ENCODE measurements at places on chromosomes 16 and 17. TPM values are rescaled to one million over a fixed set of nuclear protein-coding genes. Genes with fewer than 3 reads are reported as not detected.

- peak; percentile 18 for DNase-seq
These were observed 232.0 kb downstream of the SNX29 start for GRCh38 chr16:12208341-12209035.

DNA sequence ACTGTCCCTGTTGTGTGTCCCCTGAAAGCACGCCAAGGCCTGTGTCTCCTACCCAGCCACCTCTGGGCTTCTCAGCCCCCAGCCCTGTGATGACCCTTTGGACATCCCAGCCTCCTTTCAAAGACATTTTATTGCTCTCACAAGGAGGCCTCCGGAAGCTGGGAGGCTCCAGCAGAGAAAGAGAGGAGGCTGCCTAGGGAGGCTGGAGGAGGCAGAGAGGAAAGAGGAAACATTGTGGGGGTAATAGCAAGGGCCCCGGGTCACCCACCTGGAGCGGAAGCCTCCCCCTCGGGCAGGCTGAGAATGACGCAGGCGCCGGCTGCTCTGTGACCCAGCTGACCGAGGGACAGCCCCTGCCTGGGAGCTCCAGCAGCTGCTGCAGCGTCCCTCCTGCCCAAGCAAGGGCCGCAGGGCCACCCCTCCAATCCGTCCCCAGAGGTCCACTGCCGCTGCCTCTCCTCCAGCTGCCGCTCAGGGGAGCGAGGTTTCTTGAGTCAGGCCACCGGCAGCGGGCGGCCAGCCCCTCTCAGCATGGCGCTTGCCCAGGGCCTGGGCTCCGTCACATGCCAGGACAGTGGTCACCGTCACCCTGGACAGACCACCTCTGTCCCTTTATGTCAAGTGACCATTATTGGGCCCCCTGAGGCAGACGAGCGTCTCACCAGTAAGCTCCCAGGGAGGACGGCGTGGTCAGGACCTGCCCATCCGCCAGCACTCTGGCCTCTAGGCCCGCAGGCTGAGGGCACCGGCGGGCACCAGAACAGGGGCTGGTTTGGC, 29.3 kb downstream of the ACTG1 start:
- DNase-seq = no peak

GRCh38 chr16:67026570-67026969, 2.4 kb upstream of the CBFB start:
- no peak for DNase-seq

GRCh38 chr17:17701658-17702057, 20.4 kb downstream of the RAI1 start:
- no peak for DNase-seq

GRCh38 chr17:2059547-2060384, 4.9 kb downstream of the HIC1 start:
- DNase-seq = no peak

DNA sequence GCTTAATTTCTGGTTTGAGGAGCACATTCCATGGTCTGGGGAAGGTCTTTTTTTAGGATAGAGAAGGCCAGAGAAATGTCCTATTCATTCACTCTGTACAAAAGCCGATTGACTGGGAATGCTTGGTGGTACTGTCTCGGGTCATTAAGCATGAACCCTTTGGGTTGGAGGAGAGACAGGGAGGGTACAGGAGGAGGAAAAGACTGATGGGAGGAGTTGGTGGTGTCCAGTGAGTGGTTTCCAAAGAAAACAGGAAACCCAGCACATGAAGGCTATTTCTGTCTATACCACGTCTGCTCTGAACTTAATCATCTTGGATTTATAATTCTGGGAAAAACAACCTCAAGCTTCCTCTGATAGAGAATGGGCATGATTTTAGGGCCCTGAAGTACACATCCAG, 111.9 kb downstream of the XYLT1 start:
- DNase-seq = peak; percentile 40

GRCh38 chr17:57902800-57903759, 52.1 kb downstream of the CUEDC1 start:
- DNase-seq = peak; percentile 87

GRCh38 chr16:88377961-88378360, 4.8 kb upstream of the ZNF469 start:
- DNase-seq = no peak

DNA sequence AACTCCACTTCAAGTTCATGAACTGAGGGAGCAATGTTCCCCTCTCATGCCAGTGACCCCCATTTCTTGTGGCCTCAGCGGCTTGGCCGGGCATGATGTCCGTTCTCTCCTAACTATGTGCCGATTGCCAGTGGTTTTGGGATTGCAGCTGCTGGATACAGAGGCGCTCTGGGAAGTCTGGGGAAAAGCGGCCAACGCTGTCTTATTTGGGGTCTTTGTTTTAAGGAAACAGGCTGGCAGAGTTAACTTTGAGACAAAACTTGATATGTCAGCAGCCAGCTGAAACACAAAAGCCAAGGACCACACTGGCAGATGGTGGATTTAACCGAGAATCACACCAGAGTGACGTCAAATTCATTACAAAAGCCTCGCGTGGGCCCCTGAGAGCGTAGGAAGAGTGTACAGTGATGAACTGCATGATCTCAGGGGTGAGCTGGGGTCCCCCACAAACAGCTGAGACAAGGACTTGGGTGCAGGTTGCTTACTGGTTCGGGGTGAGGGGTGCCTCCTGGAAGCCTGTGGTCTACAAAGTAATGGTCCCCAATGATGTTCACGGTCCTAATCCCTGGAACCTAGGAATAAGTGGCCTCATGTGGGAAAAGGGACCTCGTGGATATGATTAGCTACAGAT, 180.4 kb downstream of the IRF8 start:
- no peak for DNase-seq

DNA sequence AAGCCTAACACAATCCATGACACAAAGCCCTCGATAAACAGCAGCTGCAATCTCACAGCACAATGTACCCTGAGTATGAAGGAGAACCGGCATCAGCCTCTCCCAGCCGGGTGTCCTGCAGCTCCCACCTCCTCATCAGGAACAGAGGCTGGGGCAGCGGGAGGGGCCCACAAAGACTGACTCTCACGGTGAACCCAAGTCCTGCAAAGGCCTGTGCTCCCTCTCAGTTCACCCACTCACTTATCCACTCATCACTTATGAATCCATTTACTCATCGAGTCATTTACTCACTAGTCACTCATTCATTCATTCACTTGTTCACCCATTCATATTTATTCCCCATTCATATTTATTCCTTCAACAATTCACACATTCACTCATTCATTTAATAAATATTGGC, 11.6 kb downstream of the ZNF423 start:
- no peak for DNase-seq

DNA sequence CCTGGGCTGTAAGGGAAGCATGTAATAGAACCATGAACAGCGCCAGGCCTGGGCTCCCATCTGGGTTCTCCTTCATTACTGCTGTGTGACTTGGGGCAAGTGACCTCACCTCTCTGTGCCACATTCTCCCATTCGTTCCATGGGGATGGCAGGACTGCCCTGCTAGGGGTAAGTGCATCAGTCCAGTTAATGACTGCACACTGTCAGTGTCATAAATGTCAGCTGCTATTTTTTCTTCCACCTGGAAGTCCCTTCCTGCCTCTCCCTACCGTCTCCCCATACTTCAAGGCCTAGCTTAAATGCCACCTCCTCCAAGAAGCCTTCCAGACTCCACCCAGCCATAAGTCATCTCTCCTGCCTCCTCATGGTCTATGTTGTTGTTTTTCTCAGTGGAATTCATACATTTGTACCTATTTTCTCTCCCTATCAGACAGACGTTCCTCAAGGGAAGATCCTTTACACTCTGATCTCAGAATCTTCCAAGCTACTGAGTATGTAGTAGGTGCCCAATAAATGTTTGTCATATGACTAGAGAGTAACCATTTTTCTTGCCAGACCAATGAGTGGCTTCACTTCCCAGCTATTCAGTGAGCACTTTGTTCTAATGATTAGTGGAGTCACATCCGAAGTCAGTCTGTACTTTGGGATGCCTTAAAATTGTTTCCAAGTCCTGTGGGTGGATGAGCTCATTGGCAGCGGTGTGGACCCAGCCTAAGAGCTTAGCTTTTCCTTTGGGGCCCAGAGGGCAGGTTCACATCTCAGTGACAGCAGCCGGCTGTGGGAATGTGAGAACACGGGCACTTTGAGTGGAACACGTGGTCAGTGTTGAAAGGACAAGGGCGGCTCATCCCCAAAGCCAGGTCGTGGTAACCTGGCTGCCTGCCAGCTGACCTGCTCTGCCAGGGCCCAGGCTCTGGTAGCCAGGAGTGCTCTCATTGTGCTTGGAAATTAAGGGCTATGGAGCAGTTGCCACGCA, 147.5 kb upstream of the GSE1 start:
- DNase-seq = peak; percentile 78

ARSG gene
- 2.7 TPM for total RNA-seq

HOXB2 gene
- 9.0 TPM for total RNA-seq

PRDM7 gene
- total RNA-seq = not detected

KRT33A gene
- total RNA-seq = not detected

EEF2KMT gene
- total RNA-seq = 2.2 TPM

DNAH17 gene
- total RNA-seq = not detected

Data from fibroblast of the aortic adventitia (primary cell).